Esophagus muscularis mucosa (tissue), 4 donors: ENCODE measurements at places on chromosomes 12 and 14. TPM values are rescaled to one million over a fixed set of nuclear protein-coding genes. Genes with fewer than 3 reads are reported as not detected.
A peak's percentile ranks its signal among the peaks of the same experiment; 100 is the strongest.

NFE2 gene
- total RNA-seq = not detected

AKAP3 gene
- total RNA-seq = 0.39 TPM

FBXO21 gene
- 77.8 TPM for total RNA-seq

PKP2 gene
- total RNA-seq = 1.3 TPM

GRCh38 chr12:58575256-58575655 is 345.0 kb downstream of the LRIG3 start:
- H3K4me1 ChIP-seq = peaks cover 28% of the 10 kb centered on the region
- no peaks in the 10 kb centered on the region for H3K27me3 ChIP-seq
- no peak for DNase-seq
- no peaks in the 10 kb centered on the region for H3K36me3 ChIP-seq

- H3K27me3 ChIP-seq = no peaks in the 10 kb centered on the region
- no peaks in the 10 kb centered on the region for H3K36me3 ChIP-seq
- H3K4me1 ChIP-seq = peaks cover 17% of the 10 kb centered on the region
- H3K27ac ChIP-seq = no peak overlapping the region
- DNase-seq = no peak
These were observed 41.9 kb downstream of the ATP23 start for GRCh38 chr12:57983146-57983857.

DNA sequence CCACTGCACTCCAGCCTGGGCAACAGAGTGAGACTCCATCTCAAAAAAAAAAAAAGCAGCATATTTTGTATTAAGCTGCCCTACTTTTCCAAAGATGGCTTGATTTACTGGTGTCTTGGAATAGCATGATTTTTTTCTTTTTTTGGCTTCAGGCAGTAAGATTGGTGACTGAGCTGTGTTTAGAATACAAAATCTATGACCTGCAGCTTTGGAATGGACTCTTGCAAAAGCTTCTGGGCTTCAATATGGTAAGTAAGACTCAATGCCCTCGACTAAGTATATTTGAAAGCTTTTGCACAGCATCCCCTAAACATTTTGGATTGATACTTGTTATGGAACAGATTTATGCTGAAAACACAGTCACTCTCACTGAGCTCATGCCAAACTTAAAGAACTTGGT is 87.8 kb downstream of the KNTC1 start:
- H3K27ac ChIP-seq = peak overlapping the region; percentile 74
- no peaks in the 10 kb centered on the region for H3K27me3 ChIP-seq
- no peak overlapping the region for H3K4me3 ChIP-seq
- H3K36me3 ChIP-seq = no peaks in the 10 kb centered on the region
- no peak for DNase-seq
- peaks cover 29% of the 10 kb centered on the region for H3K4me1 ChIP-seq

DNA sequence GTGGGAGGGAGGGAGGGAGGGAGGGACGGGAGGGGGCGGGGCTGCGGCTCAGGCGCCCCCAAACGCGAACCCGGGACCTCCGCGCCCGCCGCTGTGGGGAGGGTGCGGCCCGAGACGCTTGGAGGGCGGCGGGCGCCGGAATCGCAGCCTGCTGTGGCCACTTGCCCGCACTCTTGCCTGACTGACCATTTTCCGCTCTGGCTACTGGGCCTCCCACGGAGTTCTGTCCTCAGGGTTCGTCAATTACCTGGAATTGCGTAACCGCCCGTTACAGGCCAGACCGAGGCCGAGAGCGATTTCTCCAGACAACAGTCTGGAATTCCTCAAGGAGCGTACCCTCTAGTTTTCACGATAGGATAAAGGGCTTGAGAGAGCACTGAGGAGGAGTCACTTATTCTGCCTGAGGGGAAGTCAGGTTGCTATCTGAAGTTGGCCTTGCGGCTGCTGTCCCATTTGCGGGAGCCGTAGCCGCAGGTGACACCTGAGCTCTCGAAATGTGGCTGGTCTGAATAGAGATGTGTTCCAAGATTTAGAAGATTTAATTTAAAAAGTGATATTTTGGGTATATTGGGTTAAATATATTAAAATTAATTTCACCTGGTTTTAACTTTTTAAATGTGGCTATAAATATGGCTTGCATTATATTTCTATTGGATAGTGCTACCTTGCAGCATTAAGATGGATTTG is 446 bp upstream of the ZNF641 start:
- H3K36me3 ChIP-seq = peaks cover 18% of the 10 kb centered on the region
- H3K27ac ChIP-seq = peak overlapping the region; percentile 94
- peak; percentile 95 for DNase-seq
- peak overlapping the region; percentile 74 for H3K4me3 ChIP-seq
- peaks cover 36% of the 10 kb centered on the region for H3K4me1 ChIP-seq
- H3K27me3 ChIP-seq = no peaks in the 10 kb centered on the region

GRCh38 chr12:52253391-52254179 is 20.5 kb downstream of the KRT7 start:
- no peak overlapping the region for H3K4me3 ChIP-seq
- peaks cover 25% of the 10 kb centered on the region for H3K4me1 ChIP-seq
- no peak for DNase-seq
- H3K27ac ChIP-seq = no peak overlapping the region

DNA sequence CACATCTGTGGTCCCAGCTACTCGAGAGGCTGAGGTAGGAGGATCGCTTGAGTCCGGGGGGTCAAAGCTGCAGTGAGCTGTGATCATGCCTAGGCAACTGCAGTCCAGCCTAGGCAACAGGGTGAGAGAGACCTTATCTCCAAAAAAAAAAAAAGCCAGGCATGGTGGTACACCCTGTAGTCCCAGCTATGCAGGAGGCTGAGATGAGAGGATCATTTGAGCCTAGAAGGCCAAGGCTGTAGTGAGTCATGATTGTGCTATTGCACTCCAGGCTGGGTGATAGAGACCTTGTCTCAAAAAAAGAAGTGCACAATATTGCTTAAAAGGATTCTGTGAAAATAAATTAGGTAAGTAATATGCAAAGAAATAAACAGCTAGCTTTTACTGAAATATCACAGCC is 17.0 kb downstream of the NAA25 start:
- no peaks in the 10 kb centered on the region for H3K27me3 ChIP-seq
- H3K4me1 ChIP-seq = peaks cover 11% of the 10 kb centered on the region
- no peak overlapping the region for H3K4me3 ChIP-seq
- peaks cover 61% of the 10 kb centered on the region for H3K36me3 ChIP-seq
- no peak overlapping the region for H3K27ac ChIP-seq
